Chondrocyte (in vitro differentiated cells): ENCODE measurements at places on chromosomes 4 and X.

- DNase-seq, result no peak
Measured at GRCh38 chrX:54494166-54494988, 1.7 kb downstream of the FGD1 start.

DNA sequence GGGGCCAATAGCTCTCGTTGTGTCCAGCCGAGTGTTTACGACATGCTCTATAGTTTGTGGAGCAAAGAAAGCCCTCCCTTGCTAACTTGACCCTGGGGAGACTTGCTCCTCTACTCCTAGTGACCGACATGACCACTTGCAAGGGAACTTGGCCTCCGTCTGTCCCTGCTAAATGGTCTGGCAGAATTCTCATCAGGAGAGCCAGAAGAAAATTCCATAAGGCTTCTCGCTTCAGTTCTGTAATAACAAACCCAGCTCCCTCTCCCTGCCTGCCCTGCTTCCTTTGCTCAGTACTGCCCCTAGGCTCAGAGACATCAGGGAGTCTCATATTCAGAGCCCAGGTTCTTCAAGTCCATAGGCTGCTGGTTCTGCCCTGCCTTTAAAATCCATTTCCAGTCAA, 13.0 kb downstream of the DOCK11 start:
- no peak for DNase-seq

GRCh38 chrX:56564164-56564885, 898 bp downstream of the UBQLN2 start:
- no peak for DNase-seq

GRCh38 chrX:111483135-111483534, 28.3 kb upstream of the SERTM2 start:
- no peak for DNase-seq

DNA sequence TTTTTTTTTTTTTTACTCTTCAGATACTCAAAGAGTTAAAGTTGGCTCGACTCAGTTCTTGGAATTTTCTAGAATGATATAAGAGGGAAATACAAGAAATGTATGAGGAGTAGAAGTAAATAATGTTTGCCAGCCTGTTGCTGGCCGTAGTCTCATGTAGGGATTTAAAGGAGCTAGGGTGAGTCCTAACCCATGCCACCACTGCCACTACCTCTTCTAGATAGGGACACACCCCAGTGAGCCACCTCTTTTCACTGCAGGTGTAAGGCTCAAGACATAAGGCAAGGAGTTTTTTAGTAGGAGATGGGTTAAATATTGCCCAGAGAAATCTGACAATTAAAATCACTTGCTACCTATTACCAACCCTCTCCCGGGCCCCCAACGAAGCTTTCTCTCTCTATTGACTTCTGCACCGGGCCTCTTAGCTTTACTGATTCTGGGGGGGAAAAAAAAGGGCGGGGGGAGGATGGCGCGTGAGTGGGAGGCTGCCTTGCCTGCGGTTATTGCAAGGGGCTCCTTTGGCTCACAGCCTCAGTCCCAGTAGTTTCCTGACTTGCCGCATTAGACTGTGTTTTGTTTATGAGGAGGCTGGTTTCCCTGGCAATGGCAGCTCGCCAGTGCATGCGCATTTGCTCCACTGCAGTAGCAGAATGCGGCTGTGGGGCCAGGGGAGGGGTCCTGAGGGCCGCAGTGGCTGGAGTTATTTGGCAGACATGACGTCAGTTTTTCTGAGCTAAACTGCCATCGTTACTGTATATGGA, 3.0 kb downstream of the LINC00632 start:
- DNase-seq, result no peak

DNA sequence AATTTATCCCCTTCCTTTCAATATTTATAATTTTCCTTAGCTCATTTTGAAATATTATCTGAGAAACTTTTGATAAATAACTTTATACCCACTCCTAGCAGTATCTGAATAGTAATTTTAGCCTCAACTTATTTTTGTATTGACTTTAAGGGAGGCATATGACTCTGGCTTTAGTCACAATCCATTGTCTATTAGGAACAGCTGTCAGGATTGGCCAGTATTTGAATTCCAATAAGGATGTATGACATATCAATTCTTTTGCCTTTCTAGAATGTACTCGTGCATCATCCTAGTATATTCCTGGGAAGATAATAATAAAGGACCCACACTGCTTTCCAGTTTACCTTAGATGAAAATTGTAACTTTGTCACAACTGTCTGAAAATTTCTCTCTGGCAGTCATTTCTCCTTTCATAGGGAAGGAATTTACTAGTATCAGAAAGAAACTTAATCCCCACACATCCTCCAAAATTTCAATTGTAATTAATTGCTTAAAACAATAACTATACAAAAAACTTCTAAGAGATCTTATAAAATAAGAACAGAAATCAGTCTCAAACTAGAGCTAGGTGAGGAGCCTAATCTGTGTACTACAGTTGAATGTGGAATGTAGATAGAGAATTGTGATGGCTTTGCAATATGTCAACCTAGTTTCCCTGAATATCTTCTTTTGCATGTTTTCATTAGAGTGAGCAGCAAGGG, 121.0 kb upstream of the EPHA5 start:
- no peak for DNase-seq

- DNase-seq, result no peak
Measured at GRCh38 chr4:74440356-74440755, 4.6 kb upstream of the AREG start.

GRCh38 chr4:103422467-103423219, 224.5 kb upstream of the CENPE start:
- DNase-seq, result no peak

- no peak for DNase-seq
Measured at GRCh38 chr4:126956184-126956897, 676.4 kb upstream of the INTU start.

DNA sequence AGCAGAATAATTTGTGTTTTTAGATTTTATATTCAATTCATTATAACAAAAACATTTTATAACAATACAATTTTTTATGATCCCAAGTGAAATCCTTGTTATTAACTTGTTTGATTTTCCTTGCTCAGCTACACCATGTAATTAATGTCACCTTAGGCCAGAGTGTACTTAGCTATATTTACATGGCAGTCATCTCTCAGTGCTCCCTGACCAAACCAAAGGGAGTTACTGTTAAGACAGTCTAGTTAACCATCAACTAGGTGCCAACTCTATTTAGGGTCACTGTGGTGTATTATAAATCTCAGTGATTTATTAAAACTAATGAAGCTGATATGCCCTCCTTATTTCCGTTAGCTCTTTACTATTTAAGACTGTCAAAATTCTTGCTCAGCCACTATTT, 44.4 kb downstream of the CCDC158 start:
- no peak for DNase-seq
